ENCODE measurements at places on chromosomes 11 and 22.

DNA sequence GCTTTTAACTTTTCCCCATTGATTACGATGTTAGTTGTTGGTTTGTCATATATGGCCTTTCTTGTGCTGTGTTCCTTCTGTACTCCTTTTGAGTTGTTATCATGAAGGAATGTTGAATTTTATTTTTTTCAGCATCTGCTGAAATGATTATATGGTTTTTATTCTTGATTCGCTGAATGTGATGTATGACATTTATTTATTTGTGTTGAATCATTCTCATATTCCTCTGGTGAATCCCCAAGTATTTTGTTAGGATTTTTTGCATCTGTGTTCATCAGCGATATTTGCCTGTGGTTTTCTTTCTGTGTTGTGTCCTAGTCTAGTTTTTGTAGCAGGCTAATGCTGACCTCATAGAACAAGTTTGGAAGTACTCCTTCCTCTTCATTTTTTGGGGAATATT lies 78.2 kb downstream of the GGT1 start:
- no peak for DNase-seq

DNA sequence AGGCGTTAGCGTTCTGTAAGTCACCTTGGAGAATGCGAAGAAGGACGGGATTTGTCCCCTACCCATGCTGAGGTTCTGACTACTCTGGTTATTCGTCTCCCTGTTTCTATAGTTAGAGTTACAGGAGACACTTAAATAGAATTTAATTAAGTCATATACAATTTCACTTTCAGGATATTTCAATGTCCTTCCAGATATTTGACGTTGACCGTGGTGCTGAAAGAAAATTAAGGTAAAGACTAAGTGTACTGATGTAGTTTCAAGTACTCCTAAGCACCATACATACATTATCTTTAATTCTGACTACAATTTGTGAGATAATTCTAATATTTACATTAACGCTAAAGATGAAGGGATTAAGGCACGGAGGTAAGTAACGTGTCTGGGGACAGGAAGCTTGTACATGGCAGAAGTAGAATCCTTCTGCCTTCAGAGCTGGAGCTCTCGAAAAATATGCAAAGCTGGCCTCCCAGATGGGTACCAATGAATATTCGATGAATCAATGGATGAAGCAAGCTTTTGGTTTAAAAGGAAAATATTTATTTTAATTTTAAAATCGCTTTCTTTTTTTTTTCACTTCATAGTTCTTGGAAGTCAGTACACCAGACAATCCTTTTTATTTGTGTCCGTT lies 539 bp upstream of the SLC36A4 start:
- DNase-seq = no peak

- DNase-seq = no peak
Observed at GRCh38 chr11:117058761-117059261, 39.4 kb downstream of the SIK3 start.

- no peak for DNase-seq
Observed at GRCh38 chr11:22479208-22479607, 141.0 kb downstream of the SLC17A6 start.

GRCh38 chr11:95920460-95921105 lies 3.3 kb downstream of the MTMR2 start:
- no peak for DNase-seq
